ENCODE measurements at places on chromosomes 2 and 18.

DNA sequence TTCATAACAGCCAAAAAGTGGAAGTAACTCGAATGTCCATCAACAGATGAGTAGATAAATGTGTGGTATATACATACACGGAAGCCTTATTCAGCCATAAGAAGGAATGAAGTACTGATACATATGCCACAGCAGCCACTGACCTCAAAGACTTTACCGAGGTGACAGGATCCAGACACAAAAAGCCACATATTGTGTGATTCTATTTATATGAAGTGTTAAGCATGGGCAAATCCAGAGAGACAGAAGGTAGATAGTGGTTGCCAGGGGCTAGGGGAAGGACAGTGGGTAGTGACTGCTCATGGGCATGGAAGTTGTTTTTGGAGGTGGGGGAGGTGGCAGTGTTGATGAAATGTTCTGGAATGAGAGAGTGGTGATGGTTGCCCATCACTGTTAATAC, 33.9 kb downstream of the ZAP70 start:
- DNase-seq: no peak

DNA sequence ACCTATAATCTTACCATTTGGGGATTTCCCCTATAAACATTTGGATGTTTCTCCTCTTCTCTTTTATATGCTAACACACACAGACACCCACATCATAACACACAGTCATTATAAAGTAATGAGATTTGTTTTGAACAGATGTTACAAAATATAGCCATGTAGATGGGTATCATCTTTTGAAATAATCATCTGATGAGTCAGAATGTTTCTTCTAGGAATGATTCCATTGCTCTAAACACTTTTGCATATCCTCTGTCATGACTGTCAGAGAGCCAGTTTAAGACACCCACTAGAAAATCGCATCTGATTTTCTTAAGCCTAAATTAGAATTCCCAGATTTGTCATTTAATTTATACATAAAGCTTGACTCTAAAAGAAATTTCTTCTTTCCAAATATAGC, 442.6 kb downstream of the CMPK2 start:
- DNase-seq: no peak

DNA sequence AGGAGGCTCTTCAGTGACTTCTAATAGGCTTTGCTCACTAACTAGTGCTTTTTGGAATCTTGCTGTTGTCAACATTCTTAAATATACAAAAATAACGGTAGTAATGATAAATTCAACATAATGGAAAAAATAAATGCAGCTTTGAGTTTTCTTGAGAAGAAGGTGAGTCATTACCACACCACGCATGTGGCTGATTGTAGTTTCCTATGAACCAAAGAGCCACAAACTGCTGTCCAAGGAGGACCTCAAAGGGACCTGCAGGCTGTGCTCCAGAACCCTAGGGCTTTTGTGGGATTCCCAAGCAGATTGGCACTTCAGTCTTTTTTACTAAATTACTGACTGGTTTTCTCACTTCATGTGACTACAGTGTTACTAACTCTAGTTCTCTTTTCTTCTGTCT, 66.7 kb downstream of the TPGS2 start:
- DNase-seq: no peak

GRCh38 chr2:120605231-120605935, 130.3 kb upstream of the GLI2 start:
- no peak for DNase-seq

DNA sequence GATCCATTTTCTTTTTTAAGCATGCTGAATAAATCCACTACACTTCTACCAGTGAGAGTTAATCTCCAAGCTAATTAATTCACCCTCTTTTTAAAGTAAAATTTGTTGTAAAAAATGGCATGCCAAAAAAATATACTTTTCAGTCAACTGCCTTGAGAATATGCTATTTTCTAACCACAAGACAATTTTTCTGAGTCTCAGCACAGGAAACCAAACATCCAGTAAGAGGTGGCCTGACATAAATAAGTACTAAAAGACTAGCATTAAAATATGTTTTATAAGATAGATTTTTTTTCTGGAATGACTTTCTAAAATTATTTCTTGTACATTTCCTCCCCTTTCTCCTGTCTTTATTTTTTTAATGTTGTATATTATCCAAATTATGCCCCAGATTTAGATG, 2.9 kb downstream of the FBXO36 start:
- DNase-seq: no peak

DNA sequence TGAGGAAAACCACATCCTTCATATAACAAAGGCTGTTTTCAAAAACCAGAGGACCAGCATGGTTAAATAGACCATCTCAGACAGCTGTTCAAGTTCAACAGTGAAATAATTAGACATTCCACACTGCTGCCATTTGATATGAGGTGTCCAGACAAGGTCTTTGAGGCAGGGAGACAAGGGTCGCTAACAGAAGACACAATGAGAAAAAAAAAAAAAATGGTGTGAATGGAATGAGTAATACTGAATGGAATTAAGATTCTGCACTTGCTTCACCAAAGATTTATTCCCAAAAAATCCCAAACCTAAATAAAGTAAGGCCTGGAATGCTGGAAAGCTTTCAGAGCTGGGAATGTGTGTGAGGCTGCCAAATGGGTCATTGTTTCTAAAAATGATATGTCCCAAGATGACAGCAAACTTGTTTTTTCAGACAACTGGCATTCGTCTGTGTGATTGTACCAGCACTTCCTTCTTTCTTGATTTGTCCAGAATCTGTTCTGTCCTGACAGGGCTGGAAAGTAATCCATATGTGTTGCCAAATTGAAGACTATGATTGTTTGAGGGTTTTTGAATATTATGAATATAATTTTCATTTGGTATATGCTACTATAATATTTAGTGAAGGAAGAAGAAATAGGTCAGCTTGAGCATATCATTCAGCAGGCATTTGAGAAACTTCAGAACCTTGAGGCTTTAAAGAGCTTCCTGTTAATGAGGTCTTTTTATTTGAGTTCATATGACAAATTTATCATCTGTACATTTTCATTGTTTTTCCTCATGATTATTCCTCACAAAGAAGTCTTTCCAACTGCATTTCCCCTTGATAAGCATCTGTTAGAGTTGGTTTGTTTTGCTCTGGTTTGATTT, 85.2 kb upstream of the ITGA4 start:
- DNase-seq: no peak

DNA sequence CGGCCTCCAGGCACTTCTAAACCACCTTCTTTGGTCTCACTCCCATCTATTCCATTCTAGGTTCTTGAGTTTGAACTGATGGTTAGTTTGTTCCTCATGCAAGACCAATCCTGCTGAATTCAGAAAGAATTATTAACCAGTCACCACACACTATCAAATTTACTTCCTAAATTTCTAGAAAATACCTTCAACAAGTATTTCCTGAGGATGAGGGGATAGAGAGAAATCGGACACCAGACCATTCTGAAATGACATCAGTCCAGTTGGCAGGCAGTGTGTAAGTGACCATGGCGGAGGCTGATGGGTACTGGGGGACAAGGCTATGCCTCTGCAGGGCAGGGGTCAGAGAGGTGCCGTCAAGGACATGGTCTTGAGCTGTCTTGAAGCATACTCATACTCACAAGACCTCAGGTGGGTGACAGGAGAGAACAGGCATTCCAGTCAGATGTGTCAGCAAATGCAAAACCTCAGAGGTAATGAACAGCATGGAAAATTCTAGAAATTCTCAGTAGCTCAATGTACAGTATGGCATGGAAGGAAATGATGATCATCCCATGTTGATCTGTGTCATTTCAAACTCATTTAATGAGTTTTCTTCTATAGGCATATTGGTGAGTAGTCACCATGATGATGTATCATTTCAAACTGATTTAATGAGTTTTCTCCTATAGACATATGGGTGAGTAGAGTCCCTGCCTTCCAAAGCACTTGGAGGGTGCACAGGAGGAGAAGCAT, 119.6 kb downstream of the DDX1 start:
- no peak for DNase-seq

DNA sequence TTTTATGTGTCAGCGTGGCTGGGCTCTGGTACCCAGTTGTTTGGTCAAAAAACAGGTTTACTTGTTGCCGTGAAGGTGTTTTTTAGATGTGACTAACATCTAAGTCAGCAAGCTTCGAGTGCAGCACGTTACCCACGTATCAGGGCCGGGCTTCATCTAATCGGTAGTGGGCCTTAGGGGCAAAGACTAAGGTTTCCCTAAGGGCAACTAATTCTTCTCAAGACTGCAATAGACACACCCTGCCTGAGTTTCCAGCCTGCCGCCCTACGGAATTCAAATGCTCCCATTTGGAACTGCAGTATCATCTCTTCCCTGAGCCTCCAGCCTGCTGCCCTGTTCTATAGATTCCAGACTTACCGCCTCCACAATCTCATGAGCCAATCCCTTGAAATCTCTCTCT, 27.7 kb downstream of the FHL2 start:
- DNase-seq: no peak

DNA sequence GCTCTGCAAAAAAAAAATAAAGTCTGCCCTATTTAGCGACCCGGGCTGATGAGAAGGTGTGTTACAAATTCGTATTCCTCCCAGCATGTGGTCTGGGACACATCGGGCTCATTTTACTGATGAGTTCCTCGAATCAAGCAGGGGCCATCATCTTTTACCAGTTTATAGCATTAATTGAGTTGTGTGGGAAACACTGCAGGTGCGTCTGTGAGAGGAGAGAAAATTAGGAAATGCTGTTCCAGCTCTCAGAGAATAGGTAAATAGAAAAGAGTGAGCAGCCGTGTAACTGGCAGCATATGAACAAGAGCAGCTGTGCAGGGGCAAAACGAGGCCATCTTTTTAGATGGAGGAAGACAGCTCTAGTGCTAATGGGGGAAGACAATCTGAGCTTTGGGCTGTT, 216.7 kb downstream of the SETBP1 start:
- no peak for DNase-seq

DNA sequence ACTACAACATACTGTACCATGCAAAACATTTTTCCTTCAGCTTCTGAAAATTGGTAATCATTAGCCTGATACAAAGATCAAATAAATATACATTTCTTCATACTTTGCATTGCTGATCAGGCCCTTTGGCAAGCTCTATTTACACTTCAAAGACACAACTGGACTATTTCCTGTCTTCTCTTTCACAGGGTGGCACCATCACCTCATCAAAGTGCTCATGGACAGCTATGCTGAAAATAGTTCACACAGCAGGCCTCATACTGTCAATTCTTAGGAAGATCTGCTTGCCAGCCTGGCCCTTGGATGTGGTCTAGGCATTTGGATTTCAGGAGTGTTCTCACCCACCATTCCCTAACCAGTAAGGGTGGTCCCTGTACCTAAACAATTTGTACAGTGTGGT, 33.9 kb downstream of the FBXO15 start:
- no peak for DNase-seq

- DNase-seq: no peak
Observed at GRCh38 chr2:235444101-235444597, 49.7 kb upstream of the AGAP1 start.

GRCh38 chr2:106566050-106566449, 78.9 kb downstream of the CD8B2 start:
- DNase-seq: peak; percentile 32

DNA sequence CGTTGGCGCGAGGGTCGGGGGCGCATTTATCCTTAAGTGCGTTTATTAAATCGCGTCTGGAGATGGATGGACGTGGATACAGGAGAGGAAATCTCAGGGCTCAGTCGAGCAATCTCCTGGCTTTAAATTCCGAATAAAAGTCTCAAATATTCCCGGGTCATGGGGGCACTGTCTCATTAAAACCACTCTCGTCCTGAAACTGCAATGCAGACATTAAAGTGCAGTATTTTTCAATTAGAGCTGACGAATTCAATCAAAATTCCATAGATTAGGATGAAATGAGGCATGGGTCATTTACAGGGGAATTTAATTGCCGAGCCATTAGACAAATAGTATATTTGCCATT, 10.7 kb upstream of the GBX2 start:
- DNase-seq: no peak

DNA sequence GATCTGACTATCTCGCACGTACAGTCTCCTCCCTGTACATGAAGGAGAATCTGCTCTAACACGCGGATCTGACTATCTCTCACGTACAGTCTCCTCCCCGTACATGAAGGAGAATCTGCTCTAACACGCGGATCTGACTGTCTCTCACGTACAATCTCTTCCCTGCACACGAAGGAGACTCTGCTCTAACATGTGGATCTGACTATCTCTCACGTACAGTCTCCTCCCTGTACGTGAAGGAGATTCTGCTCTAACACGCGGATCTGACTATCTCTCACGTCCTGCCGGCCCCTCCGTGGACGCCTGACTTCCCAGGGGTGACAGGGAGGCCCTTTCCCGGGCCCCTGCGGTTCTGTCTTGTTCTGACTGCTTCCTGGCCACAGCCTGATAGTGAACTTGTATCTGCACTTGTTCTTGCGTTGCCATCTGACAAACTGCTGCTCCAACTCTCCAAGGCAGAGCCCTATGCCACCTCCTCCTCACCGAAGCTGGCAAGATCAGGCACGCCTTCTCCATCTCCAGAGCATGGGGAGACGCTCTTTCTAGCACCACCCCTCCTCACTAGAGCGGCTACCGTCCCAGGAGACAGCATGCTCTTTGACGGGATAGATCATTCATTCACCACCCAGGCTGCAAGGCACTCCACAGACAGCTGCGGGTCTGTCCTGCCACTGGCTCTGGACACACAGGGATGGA, 238.6 kb downstream of the TWIST2 start:
- no peak for DNase-seq

DNA sequence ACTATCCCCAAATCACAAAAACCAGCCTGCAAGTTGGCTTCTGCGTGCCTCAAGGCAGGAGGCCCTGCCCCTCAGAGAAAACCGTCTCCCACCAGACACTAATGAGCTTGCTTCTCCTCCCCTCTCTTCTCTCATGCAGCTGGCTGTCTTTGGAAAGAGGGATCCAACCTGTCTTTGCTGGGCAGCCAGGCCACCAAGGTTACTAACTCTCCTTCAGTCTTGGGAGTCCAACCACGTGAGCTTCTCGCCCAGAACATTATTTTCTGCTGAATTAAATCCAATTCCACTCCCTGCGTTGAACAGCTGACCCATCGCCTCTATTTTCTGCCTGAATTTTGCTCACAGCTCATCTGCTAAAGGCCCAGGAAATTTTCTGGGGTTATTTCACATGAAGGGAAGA, 291.3 kb upstream of the NCKAP5 start:
- DNase-seq: no peak

DNA sequence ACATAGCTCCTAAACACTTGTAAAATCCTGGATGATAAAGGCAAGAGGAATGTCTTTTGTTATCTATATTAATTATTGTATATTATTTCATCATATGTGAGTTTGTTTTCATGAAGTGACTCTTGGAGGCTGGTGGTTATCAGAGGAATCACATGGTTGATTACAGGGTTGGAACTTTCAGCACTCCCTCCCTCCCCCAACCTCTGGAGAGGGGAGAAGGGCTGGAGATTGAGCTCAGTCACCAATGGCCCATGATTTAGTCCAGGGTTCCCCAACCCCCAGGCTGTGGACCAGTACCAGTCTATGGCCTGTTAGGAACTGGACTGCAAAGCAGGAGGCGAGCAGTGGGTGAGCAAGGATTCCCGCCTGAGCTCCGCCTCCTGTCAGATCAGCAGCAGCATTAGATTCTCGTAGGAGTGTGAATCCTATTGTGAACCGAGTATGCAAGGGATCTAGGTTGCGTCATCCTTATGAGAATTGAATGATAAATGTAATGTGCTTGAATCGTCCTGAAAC, 37.7 kb downstream of the FBXO48 start:
- no peak for DNase-seq

GRCh38 chr18:48924630-48925490, 25.9 kb downstream of the SMAD7 start:
- no peak for DNase-seq
